ENCODE measurements at places on chromosomes 5 and 9. TPM values are rescaled to one million over a fixed set of nuclear protein-coding genes. Genes with fewer than 3 reads are reported as not detected.
A peak's percentile ranks its signal among the peaks of the same experiment; 100 is the strongest.

- DNase-seq, result no peak
Measured at GRCh38 chr5:6236858-6237481, 141.4 kb downstream of the MED10 start.

DNA sequence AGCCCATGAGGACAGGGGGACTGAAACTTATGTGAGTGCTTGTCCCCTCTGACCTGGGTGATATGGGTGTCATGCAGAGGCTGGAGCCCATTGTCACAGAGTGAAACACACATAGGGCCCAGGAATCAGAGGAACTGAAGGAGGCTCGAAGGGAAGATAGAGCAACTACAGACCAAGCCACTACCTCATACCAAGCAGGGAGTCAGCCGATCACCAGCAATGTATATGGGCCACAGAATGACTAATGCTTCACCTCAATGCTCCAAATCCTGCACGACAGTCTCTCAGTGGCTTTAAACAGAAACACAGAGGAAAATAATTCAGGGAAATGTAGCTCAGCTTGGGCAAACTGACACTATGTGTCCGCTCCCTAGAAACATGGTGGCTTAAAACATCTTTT lies 8.9 kb upstream of the FBXW11 start:
- DNase-seq, result no peak

GRCh38 chr5:143662020-143662419 lies 149.9 kb upstream of the HMHB1 start:
- peak; percentile 43 for DNase-seq

GRCh38 chr9:110309681-110310080 lies 28.0 kb downstream of the TXNDC8 start:
- no peak for DNase-seq

The CCDC112 gene
- total RNA-seq, result 4.8 TPM

Data from M059J (cell line).